ENCODE measurements at places on chromosomes 7 and 10. TPM values are rescaled to one million over a fixed set of nuclear protein-coding genes. Genes with fewer than 3 reads are reported as not detected.

GRCh38 chr7:26930201-26930600, 65.8 kb upstream of the SKAP2 start:
- no peak for DNase-seq

MDFIC gene
- 9.4 TPM for total RNA-seq

- DNase-seq, result no peak
Measured at GRCh38 chr7:125908711-125909110, 979.1 kb upstream of the POT1 start.

SORCS1 gene
- total RNA-seq, result 0.27 TPM

PIK3CG gene
- total RNA-seq, result 51.2 TPM

SEMA4G gene
- 0.54 TPM for total RNA-seq

PSD gene
- total RNA-seq, result 4.6 TPM

GRCh38 chr7:26022982-26023381, 129.0 kb upstream of the NFE2L3 start:
- DNase-seq, result no peak

FAM24A gene
- not detected for total RNA-seq

DNA sequence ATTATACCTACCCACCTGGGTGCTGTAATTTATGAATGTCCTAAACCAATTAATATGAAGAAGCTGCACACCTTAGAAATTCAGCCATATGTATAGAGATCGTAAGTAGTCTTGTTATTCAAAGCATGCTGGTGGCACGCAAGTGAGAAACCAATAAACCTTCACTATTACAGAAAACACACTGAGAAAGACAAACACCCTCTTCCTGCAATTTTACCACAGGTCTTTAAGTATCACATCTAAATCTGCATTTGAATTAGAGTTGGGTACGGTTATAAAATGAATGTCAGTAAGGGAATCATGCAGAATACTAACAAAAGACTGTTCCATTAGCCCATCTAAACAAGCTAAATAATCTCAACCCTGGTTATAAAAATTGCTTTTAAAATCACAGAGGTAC, 33.8 kb downstream of the CCNJ start:
- no peak for DNase-seq

DNA sequence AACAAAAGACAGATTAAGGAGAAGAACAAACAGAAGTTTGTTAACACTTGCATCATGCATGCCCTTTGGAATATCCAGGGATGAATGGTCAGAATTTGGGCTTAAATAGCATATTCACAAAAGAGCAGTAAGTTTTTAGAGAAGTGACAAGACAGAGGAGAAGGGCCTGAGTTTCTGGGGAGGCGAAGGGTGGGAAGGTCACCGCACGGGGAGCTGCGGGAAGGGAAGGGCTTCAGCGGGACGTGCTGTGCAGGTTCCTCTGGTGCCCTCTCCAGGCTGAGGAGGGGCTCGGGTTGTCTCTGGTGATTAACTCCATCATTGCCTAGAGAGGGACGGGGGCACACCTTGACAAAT, 10.4 kb upstream of the ZNF22 start:
- DNase-seq, result peak; percentile 62

DNA sequence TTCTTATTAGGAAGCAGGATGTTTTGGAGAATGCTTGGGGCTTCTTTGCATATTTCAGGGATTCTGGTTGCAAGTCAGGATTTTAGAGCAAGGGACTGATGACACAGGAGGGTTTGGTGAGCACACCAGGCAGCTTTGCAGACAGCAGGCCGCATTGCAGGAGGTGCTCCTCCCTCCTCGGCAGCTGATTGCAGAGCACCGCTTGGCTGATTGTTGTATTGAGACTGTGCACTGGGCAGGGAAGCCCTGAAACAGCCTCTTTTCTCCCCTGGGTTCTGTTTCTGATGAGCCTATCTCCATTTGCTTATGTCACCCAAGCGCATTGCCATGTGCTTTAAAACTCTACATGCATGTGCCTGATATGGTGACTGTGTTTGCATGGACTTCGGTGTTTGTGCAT, 769.6 kb downstream of the GRID1 start:
- no peak for DNase-seq
